ENCODE measurements at places on chromosomes 1 and 21.

DNA sequence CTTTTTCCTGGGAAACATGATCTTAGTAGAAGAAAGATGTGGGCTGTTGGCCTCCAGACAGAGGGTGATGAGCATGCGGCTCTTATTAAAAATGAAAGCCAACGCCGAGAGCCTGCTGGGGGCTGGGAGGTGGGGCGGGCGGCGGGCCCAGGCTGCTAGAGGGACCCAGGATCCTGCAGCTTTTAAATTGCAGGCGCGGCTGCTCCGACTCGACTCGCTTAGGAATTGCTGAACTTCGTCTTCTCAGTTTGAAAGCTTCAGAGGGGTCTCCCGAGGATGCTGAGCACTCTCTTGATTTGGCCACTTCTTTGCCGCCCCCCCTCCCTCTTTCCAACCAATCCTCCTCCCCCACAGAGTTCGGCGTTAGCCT is 1.2 kb downstream of the AGPAT3 start:
- peak; percentile 3 for DNase-seq

- no peak for DNase-seq
Observed at GRCh38 chr1:245232931-245233330, 78.1 kb downstream of the KIF26B start.

DNA sequence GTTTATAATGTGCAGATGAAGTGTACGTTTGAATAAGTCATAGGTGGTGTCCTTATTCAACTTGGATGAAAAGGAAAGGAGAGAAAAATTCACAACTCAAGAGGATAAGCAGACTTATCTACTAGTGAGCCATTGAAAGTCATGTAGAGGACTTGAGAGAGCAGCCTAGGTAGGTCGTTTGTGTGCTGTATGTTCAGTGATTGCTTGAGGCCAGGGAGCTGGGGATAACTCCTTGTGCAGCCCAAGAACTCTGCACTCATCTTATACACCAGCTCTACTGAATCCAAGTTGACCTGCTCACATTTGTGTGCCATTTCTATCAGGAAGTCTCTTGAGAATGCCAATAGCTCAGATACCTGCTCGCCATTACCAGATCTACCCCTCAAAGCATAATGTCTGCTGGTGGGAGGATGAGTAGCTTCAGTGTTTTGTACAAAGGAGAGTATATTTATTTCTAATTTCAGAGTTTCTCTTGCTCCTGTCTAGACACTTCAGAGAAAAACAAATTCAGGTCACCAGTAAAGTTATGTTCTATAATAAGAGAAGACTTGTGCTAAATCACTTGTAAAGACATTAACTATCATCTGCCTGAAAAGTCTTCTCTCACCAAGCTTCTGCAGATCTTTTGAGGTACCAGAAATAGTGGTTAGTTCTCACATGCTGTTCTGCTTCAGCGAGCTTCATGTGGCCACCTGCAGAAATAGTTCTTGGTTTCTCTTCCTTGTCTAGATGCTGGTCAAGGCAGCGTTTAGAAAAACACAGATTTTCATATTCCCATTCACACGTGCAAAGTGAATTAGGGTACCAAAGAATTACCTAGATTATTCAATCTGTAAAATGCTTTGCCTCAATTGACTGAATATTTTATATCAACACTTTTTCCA is 10.8 kb downstream of the S1PR1 start:
- DNase-seq, result peak; percentile 41

GRCh38 chr1:154478639-154479038 is 23.4 kb upstream of the TDRD10 start:
- no peak for DNase-seq

DNA sequence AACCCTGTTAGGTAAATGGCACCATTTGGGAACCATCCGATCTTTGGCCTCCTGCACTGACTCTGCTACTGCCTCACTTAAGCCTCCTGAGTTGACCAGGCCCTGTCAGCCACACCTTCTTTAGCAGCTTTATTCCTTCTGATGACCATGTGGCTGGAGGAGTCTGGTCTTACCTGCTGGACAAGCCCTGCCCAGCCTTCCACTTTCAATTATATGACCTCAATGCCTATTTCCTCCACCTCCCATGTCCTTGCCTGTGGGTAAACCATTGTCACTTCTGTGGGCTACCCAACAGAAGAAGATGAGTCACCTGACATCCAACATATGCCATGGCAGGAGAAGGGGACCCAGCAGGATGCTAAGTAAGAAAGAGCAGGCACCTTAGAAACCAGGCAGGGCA is 393.8 kb downstream of the NTNG1 start:
- no peak for DNase-seq

DNA sequence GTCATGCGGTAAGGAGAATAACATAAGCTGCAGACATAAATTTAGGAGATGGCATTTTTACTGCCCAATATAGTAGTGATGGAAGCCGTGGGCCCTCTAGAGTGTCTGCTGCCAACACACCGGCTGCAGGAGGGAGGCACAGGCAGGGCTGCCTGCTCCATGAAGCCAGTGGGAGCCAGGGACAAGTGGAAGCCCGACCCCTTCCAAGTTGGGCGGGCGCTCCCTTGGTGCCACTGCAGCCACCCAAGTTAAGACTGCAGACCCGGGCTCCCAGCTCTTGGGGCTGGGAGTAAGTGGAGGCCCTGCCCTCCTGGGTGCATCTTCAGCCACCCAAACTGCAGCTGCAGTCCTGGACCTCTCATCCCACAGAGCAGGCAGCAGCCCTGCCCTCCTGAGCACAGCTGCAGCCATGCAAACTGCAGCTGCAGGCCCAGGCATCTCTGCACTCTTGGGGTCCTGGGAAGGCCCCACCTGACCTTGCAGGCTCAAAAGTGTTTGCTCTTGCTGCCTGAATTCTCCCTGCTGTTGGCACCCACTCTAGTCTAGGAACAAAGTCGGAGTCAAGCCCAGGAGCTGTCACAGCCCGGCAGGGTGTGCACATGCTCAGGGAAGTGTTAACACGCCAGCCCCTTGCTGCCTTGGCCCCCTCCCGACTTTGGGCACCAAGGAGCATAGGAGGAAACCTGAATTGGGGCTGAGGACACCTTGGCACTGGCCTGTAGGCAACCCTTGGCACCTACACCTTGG is 437.2 kb upstream of the PRMT6 start:
- no peak for DNase-seq

DNA sequence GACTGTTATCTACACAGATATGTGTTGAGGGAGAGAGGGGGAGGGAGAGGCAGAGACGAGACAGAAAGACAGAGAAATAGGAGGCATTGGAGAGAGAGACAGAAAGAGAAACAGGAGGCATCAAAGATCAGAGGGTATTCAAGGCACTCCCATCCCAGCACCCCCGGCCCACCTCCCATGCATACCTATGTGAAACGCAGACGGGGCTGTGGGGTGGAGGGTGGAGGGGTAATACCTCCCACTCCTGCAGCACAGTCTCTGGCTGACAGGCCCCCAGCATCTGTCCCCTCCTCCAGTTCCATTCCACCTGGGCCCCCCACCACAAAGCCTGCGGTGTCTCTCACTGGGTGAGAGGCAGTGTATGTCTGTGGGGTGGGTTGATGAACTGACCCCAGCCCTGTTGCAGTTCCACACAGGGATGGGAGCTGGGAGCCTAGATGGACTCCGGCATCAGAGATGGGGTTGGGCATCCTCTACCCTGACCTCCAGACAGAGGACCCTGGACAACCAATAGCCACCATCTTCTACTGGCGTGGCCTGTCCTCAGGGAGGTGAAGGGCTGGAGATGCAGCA is 49.7 kb downstream of the RAP1GAP start:
- no peak for DNase-seq

DNA sequence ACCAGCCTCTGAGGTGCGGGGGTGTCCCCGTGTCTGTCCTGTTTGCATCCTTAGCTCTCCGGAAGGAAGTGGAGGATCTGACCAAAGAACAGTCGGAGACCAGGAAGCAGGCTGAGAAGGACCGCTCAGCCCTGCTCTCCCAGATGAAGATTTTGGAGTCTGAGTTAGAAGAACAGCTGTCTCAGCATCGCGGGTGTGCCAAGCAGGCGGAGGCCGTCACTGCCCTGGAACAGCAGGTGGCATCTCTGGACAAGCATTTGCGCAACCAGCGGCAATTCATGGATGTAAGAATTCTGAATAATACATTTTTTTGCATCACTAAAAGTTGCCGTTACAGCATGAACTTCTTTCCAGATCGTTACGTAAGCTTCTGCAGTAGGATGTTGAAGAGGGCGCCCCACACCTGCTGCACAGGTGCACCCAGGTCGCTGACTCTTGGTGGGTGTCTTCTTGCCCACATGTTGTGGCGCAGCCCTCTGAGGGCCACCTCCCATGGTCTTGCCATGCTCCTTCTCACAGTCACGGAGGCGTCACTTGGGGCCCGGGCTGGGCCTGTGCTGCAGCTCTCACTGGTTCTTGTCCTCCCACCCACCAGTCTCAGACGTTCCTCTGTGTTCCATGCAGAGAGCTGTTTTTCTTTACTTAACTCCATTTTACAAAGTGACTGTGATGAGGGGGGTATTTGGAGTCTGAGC is 61.3 kb upstream of the DIP2A start:
- no peak for DNase-seq

DNA sequence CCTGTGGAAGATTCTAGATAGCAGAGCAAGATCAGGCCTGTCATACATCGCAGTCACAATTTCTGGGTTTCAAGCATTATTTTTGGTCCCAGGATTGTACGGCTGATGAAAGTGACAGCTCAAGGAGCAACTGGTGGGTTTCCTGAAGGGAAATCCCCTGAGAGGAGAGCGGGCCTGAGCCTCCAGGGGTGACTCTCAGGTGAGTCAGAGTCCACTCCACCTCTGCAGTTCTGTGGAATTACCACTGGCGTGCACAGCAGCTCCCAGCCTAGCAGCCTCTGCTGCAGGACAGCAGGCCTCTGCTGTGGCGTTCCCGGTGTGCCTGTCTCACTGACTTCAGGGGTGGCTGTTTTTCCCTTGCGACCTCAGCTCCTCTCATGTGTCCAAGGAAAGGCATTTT is 24.4 kb downstream of the SLC66A1 start:
- DNase-seq, result no peak

GRCh38 chr1:198680174-198680875 is 41.5 kb downstream of the PTPRC start:
- peak; percentile 30 for DNase-seq

Data from CD4-positive, alpha-beta T cell treated with Interferon gamma for 1 hour (primary cell).